Activated CD8-positive, alpha-beta memory T cell treated with anti-CD3 and anti-CD28 coated beads, Interleukin-2, amount 10 ng/mL, durations not matched to agents 7 days and 5 days (primary cell): ENCODE measurements at places on chromosomes 4 and X. TPM values are rescaled to one million over a fixed set of nuclear protein-coding genes. Genes with fewer than 3 reads are reported as not detected.

- DNase-seq = no peak
Observed at GRCh38 chr4:100742045-100742444, 224.2 kb upstream of the EMCN start.

DNA sequence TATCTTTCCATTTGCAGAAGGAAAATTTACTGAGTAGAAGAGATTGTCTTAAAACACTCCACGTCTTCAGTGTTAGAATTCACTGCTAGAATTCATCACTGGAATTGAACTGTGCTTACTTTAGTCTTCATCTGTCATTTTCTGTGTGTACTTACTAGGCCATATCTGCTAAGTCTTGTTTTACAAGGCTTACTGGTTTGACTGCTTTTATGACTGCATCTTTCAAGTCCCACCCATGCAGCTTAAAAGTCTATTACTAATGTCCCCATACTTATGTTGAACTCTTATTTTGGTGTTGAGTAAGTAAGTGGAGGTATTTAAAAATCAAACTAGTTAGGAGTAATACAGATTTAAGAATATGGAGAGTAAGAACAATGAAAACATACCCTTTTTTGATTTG, 14.6 kb downstream of the CLCN3 start:
- no peak for DNase-seq

- DNase-seq = no peak
Observed at GRCh38 chrX:33065415-33065814, 145.9 kb downstream of the DMD start.

GRCh38 chrX:13179100-13179499, 134.7 kb upstream of the FAM9C start:
- DNase-seq = no peak

- DNase-seq = no peak
Observed at GRCh38 chr4:139767168-139767567, 101.5 kb downstream of the MGST2 start.

DNA sequence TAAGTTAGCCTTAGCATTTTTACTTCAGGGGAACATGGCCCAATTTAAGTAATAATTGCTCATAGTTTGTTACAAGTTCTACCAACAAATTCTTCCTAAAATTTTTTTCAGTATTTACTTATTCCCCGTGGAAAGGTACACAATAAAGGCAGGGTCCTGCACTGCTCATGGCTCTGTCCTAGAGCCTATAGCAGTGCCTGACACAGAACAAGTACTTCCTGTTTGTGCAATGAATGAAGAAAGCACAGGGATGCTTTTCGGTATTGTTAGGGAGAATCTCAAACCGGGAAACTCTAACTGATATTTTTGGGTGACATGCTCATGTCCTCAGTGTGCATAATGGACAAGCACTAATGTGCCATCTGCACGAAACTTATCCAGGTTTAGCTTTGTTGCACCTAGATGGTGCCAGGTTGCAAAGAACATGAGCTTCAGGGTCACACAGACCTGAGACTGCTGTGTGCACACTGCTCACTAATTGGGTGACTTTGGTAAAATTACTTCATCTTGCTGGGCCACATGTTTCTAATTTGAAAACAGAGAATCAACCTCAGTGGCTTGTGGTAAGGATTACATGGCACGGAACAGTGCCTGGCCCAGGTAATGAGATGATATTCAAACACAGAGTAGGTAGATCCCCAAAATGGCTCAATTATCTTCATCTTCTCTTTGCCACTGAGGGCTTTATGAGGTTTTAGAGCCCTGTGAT, 175.8 kb upstream of the NPY2R start:
- no peak for DNase-seq

DNA sequence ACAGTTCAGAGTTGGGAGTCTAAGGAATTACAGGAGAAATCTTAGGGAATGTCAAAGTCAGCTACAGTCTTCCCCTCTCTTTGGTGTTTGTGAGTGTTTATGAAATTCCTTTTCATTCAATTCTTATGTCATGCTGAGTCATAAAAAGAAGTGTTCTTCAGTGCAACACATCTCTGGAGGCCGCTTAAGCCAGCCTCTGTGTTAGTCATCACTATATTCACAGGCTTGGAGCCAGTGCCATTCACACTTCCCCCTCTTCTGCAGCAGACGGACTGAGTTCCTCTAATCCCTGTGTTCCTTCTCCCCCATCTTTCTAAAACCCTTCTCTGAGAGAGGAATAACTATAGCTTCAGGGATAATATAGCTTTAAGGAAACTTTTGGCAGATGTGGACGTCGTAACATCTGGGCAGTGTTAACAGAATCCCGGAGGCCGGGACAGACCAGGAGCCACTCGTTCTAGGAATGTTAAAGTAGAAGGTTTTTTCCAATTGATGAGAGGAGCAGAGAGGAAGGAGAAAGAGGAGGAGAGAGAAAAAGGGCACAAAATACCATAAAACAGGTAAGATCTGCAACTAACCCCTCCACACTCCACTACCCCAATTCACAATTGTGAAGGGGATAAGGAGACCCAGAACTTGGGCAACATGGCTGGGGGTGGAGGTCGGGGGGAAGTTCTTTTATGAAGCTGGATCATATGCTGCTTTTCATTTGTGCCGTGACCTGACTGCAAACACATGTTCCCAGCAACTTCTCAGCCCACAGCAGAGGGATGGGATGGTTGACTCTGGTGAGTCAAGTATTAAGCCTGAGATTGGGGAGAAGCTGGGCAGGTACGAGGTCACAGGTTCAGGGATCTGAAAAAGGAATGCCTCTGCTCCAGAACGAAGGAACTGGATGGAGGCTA, at the start of gene SRPX2:
Gene SRPX2 (plus strand): TSS at position 244 of the 905 bp plus-strand sequence. CDS start 2,124 bp downstream, outside the sequence.
- DNase-seq = no peak

GRCh38 chrX:1071351-1071750, 141.1 kb downstream of the CRLF2 start:
- DNase-seq = no peak

DNA sequence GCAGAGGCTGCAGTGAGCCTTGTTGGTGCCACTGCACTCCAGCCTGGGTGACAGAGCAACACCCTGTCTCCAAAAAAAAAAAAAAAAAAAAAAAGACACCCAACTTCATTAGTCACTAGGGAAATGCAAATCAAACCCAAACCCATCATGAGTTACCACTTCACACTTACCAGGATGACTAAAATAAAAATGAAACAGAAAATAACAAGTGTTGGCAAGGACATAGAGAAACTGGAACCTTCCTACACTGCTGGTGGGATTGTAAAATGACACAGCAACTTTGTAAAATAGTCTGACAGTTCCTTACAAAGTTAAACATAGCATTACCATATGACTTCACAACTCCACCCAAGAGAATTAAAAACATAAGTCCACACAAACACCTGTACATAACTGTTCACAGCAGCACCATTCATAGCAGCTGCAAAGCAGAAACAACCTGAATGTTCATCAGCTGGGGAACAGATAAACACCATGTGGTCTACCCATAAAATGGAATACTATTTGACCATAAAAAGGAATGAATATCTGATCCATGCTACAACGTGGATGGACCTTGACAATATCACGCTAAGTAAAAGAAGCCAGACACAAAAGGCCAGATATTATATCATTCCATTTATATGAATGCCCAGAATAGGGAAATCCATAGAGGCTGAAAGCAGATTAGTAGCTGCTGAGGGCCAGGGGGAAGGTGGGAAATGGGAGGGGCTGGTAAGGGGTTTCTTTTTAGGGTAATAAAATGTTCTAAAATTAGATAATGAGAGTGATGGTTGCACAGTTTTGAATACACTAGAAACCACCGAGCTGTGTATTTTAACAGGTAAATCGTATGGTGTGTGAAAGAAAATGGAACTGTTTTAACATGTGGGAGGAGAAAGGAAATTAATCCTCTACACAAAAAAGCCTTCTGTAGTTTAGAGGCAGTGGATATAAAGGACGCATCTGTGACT, 18.3 kb downstream of the CD99L2 start:
- no peak for DNase-seq

GRCh38 chr4:143356493-143356892, 19.8 kb downstream of the GAB1 start:
- no peak for DNase-seq

GRCh38 chrX:85627363-85627762, 247.9 kb upstream of the POF1B start:
- no peak for DNase-seq

- no peak for DNase-seq
Observed at GRCh38 chr4:189001283-189001970, 862.2 kb downstream of the TRIML1 start.

GRCh38 chr4:183635741-183636140, 23.2 kb downstream of the RWDD4 start:
- DNase-seq = no peak

GRCh38 chr4:152045807-152046571, 285.2 kb upstream of the GATB start:
- DNase-seq = no peak

- DNase-seq = no peak
Observed at GRCh38 chr4:148786699-148787098, 344.5 kb upstream of the NR3C2 start.

Gene FGFRL1
- 8.4 TPM for total RNA-seq

Gene PAGE2
- not detected for total RNA-seq

Gene PDGFRA
- not detected for total RNA-seq

Gene RTL9
- not detected for total RNA-seq

Gene GNL3L
- total RNA-seq = 53.9 TPM

Gene NWD2
- total RNA-seq = not detected
